Placental pericyte (primary cell): ENCODE measurements at places on chromosomes 2 and 18. TPM values are rescaled to one million over a fixed set of nuclear protein-coding genes. Genes with fewer than 3 reads are reported as not detected.

The ASB18 gene
- total RNA-seq = not detected in 2 replicates

The ABCB11 gene
- total RNA-seq = not detected in 2 replicates

The GLS gene
- total RNA-seq = 211 and 239 TPM in 2 replicates

The APOB gene
- total RNA-seq = under 0.01 TPM in 1 of 2 replicates, not detected in the other

The LONRF2 gene
- total RNA-seq = 0.88 and 1.0 TPM in 2 replicates

The REEP1 gene
- not detected in 2 replicates for total RNA-seq

The FEV gene
- total RNA-seq = not detected in 2 replicates

The NTSR2 gene
- total RNA-seq = not detected in 2 replicates

The CNDP1 gene
- total RNA-seq = 0.22 TPM in 1 of 2 replicates, not detected in the other

The GPR45 gene
- total RNA-seq = 0.22 TPM in 1 of 2 replicates, not detected in the other

The ATP6V1B1 gene
- total RNA-seq = 1.9 TPM in 1 of 2 replicates, not detected in the other

The PTPN2 gene
- 19.9 and 37.9 TPM in 2 replicates for total RNA-seq
